Fibroblast of skin of right biceps (primary cell): ENCODE measurements at places on chromosomes 1 and 21.

GRCh38 chr1:65108025-65108642 lies 39.9 kb upstream of the AK4 start:
- no peak for DNase-seq

- no peak for DNase-seq
Observed at GRCh38 chr21:33219954-33220353, 9.8 kb upstream of the IFNAR2 start.

DNA sequence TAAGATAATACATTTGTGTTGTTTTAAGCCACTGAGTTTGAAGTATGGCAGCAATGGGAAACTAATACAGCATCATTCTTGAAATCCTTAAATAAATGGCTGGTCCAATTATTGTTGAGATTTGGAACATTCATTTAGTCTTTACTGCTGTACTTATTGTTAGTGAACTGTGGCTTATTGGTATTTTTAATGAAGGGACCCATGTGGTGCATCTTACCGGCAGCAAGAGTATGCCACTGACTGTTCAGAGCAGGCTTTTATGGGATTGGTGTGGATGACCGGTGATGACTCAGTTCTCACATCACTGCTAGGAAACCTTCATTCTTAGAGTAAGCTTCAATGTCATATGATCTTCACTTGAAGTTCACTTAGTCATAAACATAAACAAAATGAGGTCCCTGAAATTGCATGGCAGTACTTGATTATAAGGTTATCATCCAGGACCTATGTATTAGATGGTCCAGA lies 31.5 kb downstream of the PRKAA2 start:
- DNase-seq = peak; percentile 81

- DNase-seq = no peak
Observed at GRCh38 chr1:114703242-114703641, 7.9 kb upstream of the AMPD1 start.

DNA sequence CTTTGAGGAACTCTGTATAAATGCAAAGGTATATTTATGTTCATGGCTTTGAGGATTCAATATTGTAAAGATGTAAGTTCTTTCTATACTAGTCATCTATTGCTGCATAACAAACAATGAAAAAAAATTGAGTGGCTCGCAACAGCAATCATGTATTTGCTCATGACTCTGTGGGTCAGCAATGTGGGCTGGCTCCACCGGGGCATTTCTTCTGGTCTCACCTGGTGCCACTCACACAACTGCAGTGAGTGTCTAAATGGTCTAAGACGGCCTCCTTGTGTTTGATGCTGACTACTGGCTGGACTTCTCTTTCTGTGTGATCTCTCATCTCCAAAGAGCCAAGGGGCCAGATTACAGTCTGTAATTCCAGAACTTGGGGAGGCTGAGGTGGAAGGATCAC lies 45.1 kb upstream of the EXO1 start:
- DNase-seq = no peak

GRCh38 chr1:110673197-110673701 lies 1.5 kb downstream of the KCNA3 start:
- no peak for DNase-seq

GRCh38 chr1:85283475-85284199 lies 7.2 kb upstream of the BCL10 start:
- no peak for DNase-seq
